ENCODE measurements at places on chromosomes 5 and 9.

GRCh38 chr9:93259490-93260262, 75.7 kb downstream of the WNK2 start:
- DNase-seq = no peak

- no peak for DNase-seq
Measured at GRCh38 chr5:168152660-168153059, 138.8 kb upstream of the WWC1 start.

- DNase-seq = no peak
Measured at GRCh38 chr9:76462126-76462525, 3.1 kb downstream of the GCNT1 start.

GRCh38 chr5:132663771-132664695, 6.1 kb downstream of the IL13 start:
- no peak for DNase-seq

GRCh38 chr5:39713250-39713916, 288.6 kb upstream of the DAB2 start:
- no peak for DNase-seq

- no peak for DNase-seq
Measured at GRCh38 chr9:128894764-128895163, 12.8 kb downstream of the LRRC8A start.

DNA sequence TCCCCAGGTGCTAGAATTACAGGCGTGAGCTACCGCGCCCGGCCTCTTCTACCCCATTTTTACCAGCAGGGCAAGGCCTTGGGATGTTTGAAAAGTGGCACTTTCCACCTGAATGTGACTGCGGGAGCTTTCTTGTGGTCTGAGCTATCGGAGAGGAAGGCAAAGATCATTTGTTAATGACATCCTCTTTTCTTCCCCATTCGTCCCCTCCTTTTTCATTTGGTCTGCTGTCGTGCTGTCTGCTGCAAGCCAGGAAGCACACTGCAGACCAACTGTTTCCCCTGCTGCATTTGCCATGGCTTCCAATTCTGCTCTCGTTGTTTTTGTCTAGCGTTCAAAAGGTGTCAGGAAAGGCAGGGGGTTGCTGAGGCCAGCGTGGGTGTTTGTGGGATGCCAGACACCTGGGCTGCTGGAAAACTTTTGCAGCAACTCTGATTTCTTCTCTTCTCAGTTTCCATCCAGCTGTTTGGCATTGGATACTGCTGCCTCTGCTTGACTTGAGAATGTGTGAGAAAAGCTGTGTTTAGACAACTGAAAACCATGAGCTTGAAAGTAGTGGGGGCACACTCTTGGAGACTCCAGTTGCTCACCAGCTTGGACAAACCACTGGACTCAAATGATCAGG, 196.4 kb upstream of the MSX2 start:
- DNase-seq = no peak

GRCh38 chr9:27391040-27391895, 94.3 kb upstream of the EQTN start:
- no peak for DNase-seq
